GF-D8 (cell line): ENCODE measurements at places on chromosomes 3 and 15.

- no peak for DNase-seq
Observed at GRCh38 chr3:73550032-73550431, 74.7 kb downstream of the PDZRN3 start.

DNA sequence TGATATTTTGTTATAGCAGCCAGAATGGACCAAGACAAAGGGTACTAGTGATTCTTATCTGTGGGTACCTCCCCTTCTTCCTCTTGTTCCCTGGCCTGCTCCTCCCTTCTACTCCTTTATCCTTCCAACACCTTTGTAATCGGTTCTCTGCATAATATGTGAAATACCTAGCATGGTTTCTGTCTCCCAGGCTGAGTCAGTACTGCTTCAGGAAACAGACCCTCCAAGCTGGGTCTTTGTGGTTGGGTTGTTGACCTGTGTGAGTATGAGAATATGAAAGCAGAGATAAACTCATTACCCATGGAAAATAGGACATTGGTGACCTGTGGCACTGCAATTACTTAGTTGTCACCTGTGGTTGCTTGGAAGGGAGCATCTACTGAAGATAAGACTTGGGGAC lies 69.3 kb upstream of the KLF13 start:
- DNase-seq = no peak

DNA sequence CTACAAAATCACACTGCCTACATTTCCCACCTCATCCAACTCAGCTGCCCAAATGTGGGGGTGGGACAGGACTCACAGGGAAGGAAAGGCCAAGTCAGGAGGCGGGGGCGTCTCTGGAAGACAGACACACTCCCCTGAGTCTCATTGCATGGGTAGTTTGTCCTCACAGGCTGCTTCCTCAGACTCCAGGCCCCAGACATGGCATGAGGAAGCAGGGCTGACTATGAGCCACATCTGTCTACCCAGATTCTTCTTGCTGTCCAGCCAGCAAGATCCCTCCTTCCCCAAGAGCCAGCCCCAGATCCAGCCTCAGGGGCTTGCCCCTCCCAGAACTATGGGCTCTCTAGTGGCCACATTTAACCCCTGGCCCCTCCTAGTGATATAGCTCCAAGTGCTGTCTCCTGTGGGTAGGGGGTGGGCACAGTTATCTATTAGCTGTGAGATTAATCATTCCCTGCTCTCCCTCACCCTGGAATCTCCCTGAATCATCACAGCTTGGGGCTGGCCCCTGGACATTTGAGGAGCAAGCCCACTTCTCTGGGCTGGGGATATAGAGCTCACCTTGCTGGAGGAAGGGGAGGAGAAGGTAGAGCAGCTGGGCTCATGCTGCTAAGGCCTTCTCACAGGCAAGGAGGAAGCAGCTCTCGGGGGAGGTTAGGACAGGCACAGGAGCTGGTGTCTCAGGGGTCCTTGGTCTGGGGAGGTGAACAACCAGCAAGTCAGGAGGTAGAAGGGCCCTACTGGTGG lies 2.1 kb upstream of the CCDC33 start:
- DNase-seq = no peak

DNA sequence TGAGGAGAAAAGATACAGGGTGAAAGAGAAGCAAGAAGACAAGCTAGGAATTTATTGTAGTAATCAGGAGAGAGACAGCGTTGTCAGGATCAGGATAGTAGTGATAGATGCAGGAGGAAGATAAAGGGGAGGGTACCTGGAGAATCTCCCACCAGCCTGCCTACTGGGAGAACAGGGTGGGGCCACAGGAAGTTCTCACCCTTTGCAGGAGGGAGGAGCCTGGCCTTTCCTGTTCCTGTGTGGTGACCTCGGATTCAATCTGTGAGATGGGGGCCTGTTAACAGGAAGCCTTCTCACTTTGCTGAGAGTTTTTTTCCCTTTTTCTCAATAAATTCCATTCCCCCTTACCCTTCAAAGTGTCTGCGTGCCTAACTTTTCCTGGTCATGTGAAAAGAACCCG lies 37.6 kb downstream of the GMPS start:
- no peak for DNase-seq

- no peak for DNase-seq
Observed at GRCh38 chr15:63597038-63597790, at the start of gene FBXL22. Gene FBXL22 (plus strand): TSS chr15:63597387. CDS start chr15:63597393, 6 bp downstream.

GRCh38 chr3:62571916-62572315 lies 198.6 kb upstream of the FEZF2 start:
- no peak for DNase-seq

DNA sequence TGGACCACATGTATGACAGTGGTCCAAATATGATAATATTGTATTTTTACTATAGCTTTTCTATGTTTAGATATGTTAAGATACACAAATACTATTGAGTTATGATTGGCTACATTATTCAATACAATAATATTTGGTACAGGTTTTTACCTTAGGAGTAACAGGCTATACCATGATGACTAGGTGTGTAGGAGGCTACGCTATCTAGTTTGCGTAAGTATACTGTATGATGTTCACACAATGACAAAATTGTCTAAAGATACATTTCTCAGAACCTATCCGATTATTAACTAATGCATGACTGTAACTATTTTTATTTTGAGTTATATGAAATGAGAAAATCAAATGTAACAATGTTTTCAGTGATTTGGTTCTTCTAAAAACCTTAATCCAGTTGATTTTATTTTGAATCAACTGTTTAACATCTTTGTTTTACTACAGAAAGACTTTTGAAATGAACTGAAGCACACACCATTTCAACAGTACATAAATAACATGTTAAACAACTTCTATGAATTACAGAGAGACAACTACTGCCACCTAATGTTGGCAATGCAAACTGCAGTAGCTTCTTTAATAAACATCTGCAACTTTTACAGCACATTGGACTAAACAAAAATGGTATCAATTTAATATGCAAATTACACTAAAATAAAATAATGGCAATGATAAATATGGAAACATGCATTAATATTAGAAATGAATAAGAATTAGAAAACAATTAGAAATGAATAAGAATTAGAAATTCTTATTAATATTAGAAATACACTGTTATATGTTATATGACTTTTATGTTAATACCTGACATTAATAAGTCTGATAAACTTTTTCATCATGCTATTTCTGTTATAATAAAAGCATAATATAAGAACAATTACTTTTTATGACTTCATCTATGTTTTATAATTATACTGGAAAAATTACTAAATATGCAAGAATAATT lies 255.7 kb downstream of the MBNL1 start:
- no peak for DNase-seq

DNA sequence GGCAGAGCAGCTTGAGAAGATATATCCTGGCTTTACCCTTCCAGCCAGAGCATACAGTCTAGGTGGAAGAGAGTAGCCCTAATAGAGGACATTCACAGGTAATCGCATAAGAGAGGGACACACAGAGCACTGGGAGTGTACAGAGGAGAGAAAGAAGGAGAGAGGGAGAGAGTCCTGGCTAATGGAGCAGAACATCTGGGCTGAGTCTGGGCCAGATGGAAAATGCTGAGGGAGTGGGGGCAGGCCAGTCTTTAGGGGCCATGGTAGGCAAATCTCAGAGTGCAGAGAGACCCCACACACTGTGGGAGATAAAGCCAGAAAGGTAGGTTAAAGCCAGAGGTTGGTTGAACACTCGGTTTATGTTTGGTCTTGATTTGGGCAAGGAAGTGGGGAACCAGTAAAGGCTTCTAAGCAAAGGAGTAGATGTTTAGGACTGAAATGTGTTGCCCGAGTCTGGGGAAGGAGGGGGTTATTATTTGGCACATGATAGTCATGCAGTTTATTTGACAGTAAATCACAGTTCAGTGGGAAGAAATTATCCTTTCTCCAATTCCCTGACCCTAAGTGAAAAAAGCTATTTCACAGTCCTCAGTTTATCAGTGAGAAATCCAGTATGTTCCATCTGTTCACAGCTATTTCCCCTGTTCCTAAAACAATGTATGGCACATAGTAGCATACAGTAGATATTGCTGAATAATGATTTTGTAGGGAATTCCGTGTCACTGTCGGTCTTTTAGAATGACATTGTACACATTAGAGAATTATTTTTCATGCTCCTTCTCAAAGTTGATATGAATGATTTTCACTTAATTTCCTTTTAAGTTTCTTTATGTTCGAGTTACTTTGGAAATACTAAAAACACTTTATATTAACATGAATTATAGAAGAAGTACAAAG lies 45.7 kb downstream of the PDHB start:
- DNase-seq = no peak

DNA sequence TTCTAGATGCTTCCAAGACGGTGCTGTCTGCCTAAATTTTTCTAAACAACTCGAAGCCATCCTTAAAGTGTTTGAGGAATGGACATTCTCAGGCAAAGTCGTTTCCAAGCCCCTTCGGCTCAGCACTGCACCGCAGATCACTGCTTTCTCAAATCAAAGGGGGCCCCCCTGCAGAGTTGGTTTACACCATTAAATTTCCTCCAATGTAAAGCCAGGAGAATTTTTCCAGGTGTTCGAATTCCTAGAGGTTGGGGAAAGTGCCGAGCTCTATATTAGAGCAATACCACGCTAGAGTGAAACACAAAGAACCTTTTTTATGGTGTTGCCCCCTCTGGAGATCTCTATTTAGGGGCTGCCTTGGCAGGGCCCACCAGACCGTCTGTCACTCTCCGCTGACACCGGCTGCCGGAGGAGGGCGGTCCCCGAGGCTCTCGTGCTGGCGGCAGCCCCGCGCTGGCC lies 277.9 kb upstream of the NR2F2 start:
- DNase-seq = no peak

DNA sequence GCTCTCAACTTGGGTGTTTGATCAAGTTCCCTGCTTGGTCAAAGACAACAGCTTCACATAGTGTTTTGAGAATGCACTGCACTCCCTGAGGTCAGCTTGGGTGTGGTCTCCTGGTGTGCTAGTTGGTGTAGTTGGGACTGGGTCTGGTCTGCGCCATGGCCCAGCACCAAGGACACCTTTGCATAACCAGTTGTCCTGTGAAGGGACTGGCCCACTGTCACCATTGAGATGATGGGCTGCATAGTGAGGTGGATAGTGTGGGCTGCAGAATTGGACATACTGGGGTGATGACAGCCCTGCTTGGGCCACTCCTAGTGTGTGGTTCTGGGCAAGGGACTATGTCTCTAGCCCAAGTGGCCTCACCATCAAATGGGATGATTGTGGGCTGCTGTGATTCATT lies 9.5 kb downstream of the RPSA start:
- no peak for DNase-seq

- no peak for DNase-seq
Observed at GRCh38 chr3:59464187-59464586, 414.4 kb upstream of the CFAP20DC start.

DNA sequence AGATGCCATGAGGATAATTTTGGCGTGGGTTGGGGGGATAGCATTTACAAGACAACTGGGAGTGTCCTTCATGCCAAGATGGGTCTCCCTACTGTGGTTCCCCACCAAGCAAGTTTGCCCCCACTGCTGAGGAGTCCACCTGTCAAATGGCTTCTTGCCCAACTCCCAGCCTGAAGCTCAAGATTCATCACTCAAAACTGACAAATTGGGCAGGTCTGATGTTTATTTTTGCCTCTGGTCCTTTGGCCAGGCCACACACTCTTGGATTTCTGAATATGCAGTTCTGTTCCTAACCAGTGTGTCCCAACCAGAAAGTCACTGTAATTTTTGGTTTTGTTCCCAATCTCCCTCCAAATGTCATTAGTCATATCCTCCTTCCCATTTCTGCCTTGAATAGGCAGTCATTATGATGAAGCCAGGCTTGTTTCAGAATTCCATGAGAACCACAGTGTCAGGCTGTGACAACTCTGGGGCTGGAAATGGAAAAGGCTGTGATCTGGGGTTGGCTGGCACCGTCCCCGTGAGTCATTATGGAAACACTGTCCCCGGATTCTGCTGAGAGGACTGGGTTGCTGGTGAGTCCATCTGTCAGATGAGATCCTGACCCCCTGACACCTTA lies 29.3 kb upstream of the MEF2A start:
- DNase-seq = no peak

- no peak for DNase-seq
Observed at GRCh38 chr15:99604865-99605264, 39.1 kb downstream of the MEF2A start.

DNA sequence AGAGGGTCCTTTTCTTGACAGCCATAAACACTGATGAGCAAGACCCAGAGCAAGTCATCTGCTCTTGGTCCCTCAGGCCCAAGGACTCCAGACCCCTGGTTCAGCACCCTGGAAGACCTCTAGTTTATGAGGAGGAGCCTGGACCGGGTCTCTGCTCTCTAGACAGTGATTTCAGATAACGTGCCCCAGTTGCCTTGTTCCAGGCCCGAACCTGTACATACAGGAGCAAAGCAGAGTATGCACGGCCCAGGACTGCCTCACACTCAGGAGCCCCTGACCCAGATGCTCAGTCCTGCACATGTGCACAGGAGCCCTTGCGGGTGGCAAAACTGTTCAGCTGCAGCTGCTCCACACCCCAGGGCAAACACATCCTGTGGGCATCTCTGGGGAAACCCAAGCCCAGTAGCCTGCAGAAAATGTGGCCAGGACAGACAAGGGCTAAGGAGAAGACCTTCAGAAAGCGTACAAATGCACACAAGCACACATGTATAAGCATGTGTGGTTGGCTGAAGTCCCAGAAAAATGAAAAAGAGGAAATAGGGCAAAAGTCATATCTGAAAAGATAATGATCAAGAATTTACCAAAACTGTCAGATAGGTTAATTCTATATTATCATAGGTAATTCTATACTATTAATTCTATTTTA lies 59.9 kb upstream of the CORO2B start:
- no peak for DNase-seq

DNA sequence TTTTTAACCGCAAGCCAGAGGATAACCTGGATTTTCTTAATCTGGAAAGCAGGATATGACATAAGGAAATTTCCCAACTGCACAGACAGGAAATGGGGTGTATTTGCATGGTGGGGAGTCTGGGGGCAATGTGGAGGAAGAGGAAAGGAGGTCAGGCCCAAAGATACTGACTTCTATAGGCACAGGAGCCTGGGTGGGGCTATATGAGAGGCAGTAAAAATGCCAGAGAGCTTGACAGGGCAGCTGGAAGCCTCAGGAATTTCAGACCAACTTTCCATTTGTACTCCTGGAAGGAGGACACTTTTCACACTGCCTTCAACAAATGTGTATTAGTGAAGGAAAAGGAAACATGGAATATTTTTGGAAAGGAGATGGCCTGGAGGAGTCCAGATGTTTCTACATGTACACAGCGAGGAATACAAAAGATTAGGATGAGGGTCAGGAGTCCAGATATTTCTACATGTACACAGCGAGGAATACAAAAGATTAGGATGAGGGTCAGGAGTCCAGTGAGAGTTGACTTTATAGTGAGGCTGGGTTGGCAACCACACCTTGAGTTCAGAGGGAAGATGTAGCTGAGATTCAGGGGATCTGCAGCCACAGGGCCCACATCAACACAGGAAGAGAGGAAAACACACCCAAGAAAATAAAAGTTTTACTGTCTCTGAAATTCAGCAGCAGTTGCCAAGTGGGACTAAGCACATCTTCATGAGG lies 111.9 kb upstream of the PTPRG start:
- no peak for DNase-seq

- DNase-seq = no peak
Observed at GRCh38 chr3:62372621-62373041, 719 bp downstream of the FEZF2 start.

DNA sequence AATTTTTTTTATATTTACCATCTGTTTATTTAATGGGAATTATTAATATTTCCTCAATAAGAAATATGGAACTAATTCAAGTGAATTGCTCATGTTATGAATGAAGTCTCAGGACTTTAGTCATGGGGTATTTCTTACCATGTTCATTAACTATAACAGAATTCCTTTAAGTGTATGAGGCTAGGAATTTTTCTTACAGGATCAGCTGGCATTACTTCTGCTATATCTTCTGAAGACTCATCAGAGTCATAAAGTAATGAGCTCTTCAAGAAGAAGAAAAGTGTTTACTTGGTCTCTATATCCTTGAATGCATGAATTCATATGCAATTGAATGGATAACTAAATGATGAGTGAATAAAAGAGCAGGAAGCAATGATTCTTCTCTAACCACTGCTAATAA lies 486.8 kb upstream of the THBS1 start:
- DNase-seq = no peak
